ENCODE measurements at places on chromosomes 1 and 21.

DNA sequence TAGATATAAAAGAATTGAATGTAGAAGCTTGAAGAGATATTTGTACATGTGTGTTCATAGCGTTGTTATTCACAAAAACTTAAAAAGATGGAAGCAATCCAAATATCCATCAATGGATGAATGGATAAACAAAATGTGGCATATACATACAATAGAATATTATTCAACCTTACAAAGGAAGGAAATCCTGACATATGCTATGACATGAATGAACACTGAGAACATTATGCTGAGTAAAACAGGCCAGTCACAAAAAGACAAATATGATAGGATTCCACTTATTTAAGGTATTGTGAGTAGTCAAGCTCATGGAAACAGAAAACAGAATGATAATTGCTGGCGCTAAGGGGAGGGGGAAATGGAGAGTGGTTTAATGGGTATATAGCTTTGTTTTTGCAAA is 47.0 kb upstream of the DYRK1A start:
- DNase-seq: no peak

DNA sequence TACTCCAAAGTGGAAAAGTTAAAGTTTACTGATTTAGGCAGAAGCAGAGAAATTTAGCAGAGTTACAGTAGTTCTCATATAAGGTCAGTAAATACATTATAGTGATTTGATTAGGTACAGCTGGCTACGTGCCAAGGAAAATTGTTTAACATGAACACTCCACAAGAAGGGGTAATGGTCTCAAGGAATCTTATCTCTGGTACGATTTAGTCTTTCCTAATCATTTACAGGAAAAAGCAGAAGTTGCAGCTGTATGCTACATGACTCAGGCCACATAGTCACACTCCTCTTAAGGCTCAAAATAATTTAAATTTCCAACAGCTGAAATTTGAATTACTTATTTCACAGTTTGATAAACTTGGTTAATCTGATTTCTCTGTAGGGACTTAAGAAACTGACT is 36.9 kb upstream of the OR2B11 start:
- no peak for DNase-seq

DNA sequence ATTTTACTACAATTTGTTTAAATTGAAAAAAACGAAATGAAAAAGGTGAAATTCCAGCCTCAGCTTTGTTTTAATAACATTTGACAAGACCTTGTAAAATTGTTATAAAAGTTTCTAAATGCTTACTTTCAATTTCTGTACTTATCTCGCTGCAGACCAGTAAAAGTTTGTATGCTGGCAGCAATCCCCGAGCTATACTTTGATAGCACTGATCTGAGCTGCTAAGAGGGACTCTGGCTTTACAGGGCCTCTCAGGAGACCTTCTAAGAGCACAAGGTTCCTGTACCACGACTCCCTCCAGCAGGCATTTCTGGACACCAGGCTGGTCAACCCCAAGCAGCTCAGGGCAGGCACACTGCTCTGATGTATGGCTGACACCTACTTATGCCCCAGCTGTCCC is 13.1 kb downstream of the STMN1 start:
- no peak for DNase-seq

DNA sequence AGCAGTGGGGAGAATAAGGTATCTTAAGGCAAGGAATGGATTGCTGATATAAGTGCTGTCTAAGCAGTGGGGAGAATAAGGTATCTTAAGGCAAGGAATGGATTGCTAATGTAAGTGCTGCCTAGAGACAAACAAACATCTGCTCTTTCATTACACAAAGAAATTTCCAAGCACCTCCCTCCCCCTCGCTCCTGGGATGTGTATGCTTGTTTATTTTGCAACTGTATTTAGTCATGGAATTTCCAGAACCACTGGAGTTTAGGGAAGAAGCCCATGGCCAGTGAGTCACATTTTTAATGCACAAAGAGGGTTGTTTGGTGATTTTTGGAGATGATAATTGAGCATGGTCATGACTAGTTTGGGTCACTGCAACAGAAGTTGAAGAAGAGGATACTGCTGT is 21.5 kb downstream of the PDPN start:
- DNase-seq: no peak

- DNase-seq: no peak
Observed at GRCh38 chr1:117627546-117628130, 21.8 kb downstream of the TENT5C start.

Data from stimulated activated CD4-positive, alpha-beta T cell treated with anti-CD3 and anti-CD28 coated beads, Interleukin-4, amount 100 ng/mL, for 4 hours (primary cell).